ENCODE measurements at places on chromosomes 6 and 20.

DNA sequence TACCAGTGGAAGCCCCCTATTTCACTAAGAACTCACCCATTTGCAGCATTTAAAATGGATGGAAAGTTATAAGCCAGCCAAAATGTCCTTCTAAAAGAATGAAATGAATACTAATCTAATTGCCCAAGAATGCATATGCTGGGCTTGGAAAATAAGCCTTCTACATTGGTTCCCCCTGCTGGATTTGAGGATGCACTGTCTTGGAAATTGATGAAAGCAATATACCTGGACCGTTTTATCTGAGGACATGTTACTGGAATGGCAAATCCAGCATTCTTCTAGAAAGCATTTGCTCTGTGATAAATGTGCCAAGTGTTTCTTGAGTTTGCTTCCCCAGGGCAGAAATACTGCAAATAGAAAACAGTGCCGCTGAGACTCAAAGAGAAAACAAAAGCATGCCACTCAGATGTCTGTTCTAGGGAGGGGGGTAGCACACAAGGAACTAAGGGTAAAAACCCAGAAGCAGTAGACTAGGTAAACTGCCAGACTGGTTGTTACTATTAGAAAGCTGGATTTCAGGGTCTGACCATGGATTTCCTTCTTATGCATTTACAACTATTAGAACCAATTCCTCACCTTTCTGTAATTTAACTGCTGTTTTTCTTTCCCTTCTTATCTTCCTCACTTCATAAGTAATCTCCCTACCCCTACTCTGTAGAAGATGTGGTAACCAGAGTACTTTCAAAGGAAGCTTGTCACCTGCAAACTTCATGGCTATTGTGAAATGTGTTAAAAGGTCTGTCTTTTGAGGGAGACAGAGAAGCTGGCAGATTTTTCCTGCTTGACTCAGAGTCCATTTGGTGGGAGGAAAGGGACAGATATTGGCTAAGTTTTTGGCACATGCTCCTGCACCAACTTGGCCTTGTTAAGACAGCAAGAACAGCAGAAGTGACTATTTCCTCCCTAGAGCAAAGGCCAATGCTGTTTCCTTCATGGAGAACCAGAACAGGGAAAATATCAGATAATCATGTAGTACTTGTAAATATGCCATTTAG lies 642.6 kb downstream of the KIF16B start:
- DNase-seq = no peak

DNA sequence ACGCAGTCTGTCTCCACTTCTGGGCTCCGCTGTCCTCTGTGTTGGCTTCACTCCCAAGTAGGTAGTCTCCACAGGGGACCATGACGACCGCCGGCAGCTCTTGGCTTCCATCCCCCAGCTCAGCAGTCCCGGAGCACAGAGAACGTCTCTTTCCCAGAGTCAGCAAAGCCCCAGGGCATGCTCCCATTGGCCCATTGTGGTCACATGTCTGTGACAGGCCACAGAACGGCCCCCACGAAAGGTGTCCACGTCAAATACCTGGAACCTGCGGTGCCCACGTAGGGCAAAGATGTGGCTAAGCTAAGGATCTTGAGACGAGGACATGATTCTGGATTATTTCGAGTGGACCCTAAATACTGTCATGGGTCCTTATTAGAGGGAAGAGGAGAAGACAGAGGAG lies 438.4 kb upstream of the SULF2 start:
- no peak for DNase-seq

- DNase-seq = no peak
Measured at GRCh38 chr6:68196645-68197044, 438.4 kb upstream of the ADGRB3 start.

- peak; percentile 50 for DNase-seq
Measured at GRCh38 chr6:33199687-33200218, 712 bp downstream of the RXRB start.

- no peak for DNase-seq
Measured at GRCh38 chr6:113050979-113051378, 703.8 kb downstream of the RFPL4B start.

- no peak for DNase-seq
Measured at GRCh38 chr6:20564777-20565176, 30.5 kb downstream of the CDKAL1 start.

DNA sequence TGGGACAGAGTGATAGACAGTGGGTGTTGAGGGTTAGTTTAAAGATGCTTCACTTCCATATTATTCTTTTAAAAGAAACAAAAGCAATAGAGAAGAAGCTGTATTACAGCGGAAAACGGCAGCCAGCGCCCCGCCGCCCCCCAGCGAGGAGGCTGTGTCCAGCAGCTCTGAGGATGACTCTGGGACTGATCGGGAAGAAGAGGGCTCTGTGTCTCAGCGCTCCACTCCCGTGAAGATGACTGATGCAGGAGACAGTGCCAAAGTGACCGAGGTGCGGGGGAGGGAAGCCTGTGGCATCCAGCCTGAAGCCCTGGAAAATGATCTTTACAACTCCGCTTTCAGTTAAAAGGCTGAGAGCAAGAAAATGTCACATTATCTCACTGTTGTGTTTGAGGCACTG lies 100.2 kb downstream of the FIG4 start:
- DNase-seq = no peak

GRCh38 chr6:10621213-10621612 lies 73.2 kb downstream of the C6orf52 start:
- no peak for DNase-seq

DNA sequence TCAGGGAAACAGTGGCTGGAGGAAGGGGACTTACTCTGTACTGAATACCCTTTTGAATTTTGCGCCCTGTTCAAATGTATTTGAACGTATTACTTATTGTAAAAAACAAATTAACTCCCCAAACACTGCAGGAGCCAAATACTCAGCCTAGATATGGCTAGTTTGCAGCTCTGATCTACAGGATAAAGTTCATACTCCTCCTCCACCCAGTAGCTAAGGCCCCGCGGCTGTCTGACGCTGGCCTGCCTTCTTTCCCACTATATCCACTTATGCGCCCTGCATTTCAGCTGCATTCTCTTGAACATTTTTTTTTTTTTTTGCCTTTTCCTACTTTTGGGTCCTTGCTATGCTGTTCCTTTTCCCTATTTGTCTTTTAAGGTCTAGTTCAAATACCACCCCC lies 6.5 kb downstream of the GSS start:
- no peak for DNase-seq

GRCh38 chr20:37071481-37071911 lies 24.3 kb downstream of the RBL1 start:
- peak; percentile 28 for DNase-seq

- no peak for DNase-seq
Measured at GRCh38 chr6:106490030-106490429, 129.5 kb downstream of the CRYBG1 start.

DNA sequence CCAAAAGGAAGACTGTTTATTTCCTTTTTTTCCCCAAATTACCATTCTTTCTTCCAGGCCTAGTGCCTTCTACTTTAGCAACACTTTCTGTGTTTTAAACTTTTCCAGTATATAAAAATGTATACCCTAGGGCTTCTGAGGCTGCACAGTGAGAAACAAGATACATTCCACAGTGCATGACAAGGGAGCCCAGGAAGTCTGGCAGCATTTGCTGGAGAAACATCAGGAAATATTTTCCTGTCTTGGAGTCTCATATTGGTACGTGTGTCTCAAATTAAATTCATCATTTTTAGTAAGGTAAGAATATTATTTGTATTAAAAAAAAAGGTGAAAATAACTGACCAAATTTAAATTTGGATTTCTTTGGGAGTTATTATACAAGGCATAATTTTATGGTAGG lies 662.6 kb downstream of the RFPL4B start:
- no peak for DNase-seq

DNA sequence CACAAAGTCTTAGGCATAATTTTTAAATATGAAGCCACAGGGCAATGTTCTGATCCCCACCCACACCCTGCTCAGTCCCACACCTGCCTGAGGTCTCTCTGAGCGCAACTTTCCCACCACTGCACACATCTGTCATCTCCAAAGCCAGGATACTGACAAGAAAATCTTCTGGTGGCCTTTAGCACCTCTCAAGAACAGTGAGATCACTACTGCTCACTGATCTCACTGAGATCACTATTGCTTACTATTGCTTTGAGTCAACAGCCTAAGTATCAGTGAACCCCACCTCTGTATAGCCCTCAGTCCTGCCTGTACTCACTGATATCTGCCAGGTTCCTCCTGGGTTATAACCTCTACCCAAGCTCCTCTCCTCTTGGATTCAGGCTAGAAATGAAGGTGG lies 6.4 kb downstream of the TNFRSF21 start:
- DNase-seq = no peak

DNA sequence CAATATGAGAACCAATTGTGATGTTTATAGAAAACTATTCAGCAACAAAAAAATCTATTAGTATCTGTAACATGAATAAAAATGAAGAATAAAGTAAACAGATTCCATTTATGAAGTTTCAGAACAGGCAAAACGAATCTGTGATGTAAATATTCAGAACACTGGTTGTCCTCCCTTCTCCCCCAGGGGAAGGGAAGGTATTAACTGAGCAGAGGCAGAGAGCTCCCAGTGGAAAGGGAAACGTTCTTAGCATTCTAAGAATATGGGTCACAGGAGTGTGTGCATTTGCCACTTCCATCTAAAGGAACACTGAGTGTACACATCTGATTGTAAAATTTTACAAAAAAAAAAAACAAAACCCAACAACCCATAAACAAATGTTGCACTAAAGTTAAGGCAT lies 23.1 kb downstream of the SPAG4 start:
- DNase-seq = no peak

DNA sequence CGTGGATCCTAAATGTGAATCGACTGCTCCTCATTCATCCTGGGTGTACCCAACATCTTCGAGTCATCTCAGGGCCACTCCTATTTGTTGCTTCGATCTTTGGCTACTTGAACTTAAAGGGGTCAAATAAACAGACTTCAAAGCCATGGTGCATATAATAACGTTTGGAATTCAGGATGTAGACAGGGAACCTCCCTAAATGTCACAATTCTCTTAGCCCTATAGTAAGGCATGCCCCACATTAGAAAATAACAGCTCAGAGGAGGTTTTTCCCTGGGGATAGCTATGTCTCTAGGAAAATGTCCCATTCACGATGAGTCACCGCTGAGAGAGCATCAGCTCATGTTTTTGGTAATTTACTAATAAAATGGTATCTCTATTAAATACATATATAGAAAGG lies 54.8 kb upstream of the BMP6 start:
- no peak for DNase-seq

- no peak for DNase-seq
Measured at GRCh38 chr20:49510562-49511122, 28.2 kb upstream of the KCNB1 start.

GRCh38 chr6:1247894-1248293 lies 64.0 kb upstream of the FOXQ1 start:
- DNase-seq = no peak

- no peak for DNase-seq
Measured at GRCh38 chr20:4519534-4519933, 202.2 kb upstream of the PRND start.

DNA sequence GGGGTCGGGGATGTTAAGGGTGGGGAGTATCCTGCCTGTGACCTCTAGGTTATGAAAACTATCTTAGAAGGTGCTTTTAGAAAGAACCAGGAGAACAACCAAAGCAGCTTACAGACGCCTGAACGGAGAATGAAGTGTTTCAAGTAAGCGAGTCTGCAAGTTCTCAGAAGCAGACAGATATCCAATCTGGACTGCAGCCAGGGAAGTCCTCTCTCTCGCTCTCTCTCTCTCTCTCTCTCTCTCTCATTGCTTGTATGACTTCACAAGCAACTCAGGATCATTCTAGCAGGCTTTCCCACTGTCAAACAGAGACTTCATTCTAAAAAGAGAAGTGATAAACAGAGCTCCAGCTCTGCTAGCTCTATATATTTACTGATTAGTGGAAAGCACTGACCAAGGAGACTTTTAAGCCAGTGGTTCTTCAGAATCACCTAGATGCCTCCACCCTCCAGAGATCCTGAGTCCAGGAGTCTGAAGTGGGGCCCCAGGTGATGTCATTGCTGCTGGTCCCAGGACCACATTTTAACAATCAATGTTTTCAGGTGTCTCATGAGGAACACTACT lies 6.0 kb downstream of the TCF21 start:
- no peak for DNase-seq

- DNase-seq = no peak
Measured at GRCh38 chr20:44475372-44475693, 341 bp upstream of the TTPAL start.

DNA sequence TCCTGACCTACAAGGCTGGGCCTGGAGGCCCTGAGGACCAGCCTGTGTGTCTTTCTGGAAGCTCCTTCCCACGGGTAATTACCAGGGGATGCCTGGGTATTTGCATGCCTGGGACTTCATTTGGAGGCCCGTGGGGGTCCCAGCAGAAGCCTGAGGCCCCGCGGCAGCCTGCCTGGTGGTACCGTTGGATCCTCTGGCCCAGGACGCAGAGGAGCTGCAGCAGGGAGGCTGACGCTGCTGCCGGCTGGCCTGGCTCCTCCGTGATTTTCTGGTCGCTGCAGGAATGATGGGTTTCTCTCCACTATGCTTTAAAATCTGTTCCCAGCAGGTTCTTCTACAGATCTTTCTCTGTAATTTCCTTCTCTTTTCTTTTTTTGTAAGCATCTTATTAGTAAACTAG lies 6.5 kb downstream of the CABLES2 start:
- DNase-seq = no peak

- DNase-seq = no peak
Measured at GRCh38 chr6:108896111-108896661, 48.0 kb downstream of the ARMC2 start.

DNA sequence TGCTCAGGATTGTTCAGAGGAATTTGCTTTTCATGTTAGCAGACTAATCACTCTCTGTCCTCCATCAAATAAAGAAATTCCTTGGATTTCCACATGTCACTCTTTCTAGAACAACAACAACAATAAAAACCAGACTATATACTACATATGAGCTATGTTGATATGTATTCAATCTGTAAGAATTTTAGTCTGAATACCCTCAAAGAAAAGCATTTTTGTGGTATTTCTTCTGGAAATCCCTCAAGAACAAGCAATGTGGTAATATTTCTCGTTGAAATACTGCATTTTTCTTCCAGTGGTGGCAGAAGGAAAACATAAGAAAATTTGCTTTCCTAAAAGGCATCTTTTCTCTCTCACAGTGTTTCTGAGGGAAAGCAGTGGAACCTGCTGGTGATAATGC lies 312.6 kb upstream of the RSPO3 start:
- no peak for DNase-seq

GRCh38 chr6:74177506-74177905 lies 481.5 kb downstream of the CD109 start:
- DNase-seq = no peak

DNA sequence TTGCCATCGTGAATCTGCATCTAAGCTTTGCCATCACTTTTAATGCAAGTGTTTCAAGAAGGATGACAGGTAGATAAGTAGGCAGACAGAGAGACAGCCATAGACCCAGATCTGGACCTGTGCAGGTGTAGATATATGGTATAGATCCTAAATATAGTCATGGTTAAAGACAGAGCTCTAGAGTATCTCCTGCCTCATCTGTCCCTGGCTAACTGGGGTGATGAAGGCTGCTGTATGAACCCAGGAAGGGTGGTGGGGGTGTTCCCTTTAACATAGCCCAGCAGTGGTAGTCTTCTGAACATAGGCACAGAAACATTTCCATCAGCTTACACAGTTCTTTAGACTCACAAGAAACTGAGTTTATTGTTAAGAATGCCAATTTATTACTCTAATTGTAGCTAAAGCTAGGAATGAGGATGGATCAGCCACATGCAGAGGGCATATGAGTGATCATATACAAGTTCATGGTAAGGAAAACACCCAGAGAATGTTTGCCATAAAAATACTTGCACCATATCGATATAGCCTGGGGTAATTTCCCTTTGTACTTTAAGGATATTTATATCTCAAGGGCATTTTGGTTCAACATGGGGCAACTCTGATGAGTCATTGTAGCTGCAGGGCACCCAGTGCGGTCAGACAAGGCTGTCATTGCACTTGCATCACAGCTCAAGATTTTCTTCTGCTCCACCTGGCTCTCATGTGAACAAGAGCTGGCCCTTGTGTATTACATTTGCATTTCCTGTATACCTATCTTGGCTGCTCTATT lies 587.2 kb downstream of the EPM2A start:
- DNase-seq = no peak
